ENCODE measurements at places on chromosomes 13 and 19.

DNA sequence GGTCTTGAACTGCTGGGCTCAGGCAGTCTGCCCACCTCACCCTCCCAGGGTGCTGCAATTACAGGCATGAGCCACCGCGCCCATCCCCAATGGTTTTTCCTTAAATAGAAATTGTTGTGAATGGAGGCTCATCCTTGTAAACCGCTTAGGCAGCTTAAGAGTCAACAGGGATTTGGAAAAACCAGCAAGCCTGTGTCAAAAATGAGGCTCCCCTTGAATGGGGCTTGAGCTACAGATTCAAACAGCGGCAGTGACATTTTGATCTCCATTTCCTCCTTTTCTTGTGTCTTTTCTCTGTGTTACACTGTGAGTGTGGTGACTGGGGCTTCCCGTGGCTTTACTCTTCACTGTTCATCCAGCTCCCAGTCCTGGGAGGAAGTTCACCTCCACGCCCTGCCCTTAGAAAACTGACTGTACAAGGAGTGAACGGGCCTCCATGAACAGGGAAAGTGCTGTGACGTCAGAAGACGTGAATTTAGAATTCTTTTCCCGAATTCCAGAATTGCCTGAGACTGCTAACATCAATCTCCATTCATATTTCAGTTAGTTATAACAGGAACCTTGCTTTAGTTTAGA, 15.3 kb upstream of the RAB8A start:
- DNase-seq, result no peak

DNA sequence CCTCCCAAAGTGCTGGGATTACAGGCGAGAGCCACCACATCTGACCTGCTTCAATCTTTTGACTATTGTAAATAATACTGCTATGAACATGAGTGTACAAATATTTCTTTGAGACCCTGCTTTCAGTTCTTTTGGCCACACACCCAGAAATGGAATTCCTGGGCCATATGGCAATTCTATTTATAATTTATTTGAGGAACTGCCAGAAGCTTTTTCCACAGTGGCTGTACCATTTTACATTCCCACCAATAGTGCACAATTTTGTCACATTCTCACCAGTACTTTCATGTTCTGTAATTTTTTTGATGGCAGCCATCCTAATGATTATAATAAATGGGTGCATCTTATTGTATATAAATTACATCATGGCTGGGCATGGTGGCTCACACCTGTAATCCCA, 13.7 kb upstream of the FCER2 start:
- no peak for DNase-seq

- no peak for DNase-seq
These were observed 2.6 kb upstream of the SIGLEC7 start for GRCh38 chr19:51139299-51140014.

GRCh38 chr13:101700598-101700997, 248.1 kb downstream of the ITGBL1 start:
- DNase-seq, result no peak

GRCh38 chr13:26951581-26952177, 191.1 kb upstream of the GPR12 start:
- DNase-seq, result no peak

GRCh38 chr13:25588336-25589060, 216.7 kb downstream of the ATP8A2 start:
- DNase-seq, result no peak

- no peak for DNase-seq
These were observed 216.3 kb upstream of the ZNF507 start for GRCh38 chr19:32129141-32129540.

- no peak for DNase-seq
These were observed 25.5 kb upstream of the TFDP1 start for GRCh38 chr13:113559061-113559460.

- DNase-seq, result no peak
These were observed 41.7 kb downstream of the UNC13A start for GRCh38 chr19:17646441-17646840.

DNA sequence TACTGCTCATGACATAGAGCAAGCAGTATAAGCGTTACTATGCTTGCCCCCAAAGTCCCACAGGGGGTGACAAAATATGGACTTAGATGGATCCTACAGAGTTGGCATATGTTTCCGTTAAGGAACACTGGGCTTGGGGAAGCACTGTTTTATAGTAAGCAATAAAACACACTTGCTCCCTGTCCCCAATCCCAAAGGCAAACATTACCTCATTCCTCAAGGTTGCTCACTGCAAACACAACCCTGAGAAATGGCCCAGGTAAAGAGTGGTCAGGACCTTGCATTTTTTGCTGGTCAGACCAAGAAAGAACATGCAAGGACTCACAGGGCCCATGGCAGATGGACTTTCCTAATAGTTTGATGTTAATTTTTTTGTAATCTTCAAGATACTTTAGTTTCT, 32.3 kb downstream of the UGGT2 start:
- DNase-seq, result no peak

DNA sequence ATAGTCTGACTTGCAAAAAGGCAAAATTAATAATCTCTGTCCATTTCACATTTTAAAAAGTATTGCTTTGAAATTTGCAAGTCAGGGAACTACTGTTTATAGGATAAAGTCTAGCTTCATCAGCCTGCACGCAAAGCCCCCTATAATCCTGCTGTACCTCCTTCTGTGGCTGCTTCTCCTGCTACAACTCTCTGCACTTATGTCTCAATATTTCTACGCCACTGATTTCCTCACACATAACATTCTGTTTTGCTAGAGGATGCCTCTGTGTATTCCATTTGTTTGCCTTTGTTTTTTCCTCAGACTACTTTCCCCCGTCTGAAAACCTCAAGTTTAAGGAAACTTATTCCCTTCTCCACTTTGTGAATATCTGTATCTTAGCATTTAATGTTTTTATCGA, 389.9 kb downstream of the RFC3 start:
- DNase-seq, result no peak

GRCh38 chr13:79482281-79482970, 1.5 kb downstream of the NDFIP2 start:
- DNase-seq, result no peak

GRCh38 chr19:1259206-1259875, 9.8 kb upstream of the CIRBP start:
- DNase-seq, result no peak

DNA sequence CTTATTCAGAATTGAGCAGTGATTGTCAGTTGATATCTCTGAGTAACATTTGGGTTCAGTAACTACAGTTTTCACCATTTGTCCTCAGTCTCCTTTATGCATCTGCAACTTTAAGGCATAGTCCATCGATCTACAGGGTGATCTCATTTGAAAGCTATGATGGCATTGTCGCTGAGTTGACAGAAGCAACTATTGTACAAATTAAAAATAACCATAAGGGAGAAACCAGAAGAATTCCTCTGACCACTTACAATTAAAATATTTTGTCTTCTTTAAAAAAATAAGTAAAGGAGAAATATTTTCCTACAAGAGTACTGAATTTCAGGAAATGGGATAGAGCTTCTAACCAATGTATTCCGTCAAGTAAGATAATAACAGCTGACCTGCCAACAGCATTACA, 30.6 kb downstream of the RAP2A start:
- DNase-seq, result no peak

- no peak for DNase-seq
These were observed 42.7 kb downstream of the ACTN4 start for GRCh38 chr19:38690146-38690545.
